Activated gamma-delta T cell (primary cell): ENCODE measurements at places on chromosomes 1 and 21.

DNA sequence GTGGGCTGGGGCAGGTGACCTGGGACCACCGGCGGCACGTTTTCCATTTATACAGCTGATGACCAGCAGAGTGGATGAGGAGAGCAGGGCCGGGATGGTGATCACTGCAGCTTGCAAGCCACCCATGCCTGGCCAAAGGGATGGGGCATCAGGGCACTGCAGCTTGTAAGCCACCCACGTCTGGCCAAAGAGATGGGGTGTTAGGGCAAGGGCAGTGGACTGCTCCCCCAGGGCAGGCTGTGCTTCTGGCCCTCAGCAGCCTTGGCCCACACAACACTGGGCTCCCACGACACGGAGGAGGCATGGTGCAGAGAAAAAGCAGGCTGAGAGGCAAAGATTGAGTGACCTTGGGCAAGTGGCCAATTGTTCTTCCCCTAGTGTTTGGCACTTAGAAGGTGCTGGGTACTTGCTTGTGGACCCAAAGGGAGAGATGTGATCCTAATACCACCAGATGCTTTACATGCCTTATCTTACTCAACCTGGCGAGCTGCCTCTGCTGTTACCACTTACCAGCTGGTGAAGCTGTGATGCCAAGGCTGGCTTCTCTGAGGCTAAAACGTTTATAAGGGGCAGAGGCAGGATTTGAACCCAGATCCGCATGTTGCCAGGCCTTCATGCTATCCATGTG, 48.3 kb downstream of the TRIM62 start:
- no peak for DNase-seq

- no peak for DNase-seq
Observed at GRCh38 chr21:38186661-38187270, 70.0 kb upstream of the KCNJ15 start.

DNA sequence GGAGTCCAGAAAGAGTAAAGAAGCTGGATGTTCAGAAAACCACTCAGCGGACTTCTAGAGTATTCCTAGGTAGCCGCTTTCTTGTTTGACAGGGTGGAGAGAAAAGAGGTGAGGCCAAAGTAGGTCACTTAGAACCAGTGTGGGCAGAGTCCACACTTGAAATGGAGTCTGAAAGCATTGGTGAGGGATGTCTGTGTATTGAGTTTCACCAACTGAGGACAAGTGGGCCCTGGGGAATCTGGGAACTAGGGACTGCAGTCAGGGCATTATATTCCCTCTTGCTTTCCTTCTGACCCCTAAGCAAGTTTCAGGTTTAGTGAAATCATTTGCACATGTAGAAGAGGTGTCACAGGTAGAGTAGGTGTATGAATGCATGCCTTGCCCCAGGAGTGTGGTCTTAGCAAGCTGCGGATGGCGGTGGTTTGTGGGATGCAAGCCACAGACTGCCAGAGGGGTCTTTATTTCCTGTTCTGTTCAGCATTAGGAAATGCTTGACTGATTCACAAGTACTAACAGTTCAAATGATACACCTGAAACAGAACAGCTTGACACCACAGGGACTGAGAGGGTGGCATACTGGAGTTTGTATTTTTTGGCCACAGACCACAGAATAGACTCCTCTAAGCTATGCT, 1.1 kb upstream of the GNG12 start:
- DNase-seq, result no peak

DNA sequence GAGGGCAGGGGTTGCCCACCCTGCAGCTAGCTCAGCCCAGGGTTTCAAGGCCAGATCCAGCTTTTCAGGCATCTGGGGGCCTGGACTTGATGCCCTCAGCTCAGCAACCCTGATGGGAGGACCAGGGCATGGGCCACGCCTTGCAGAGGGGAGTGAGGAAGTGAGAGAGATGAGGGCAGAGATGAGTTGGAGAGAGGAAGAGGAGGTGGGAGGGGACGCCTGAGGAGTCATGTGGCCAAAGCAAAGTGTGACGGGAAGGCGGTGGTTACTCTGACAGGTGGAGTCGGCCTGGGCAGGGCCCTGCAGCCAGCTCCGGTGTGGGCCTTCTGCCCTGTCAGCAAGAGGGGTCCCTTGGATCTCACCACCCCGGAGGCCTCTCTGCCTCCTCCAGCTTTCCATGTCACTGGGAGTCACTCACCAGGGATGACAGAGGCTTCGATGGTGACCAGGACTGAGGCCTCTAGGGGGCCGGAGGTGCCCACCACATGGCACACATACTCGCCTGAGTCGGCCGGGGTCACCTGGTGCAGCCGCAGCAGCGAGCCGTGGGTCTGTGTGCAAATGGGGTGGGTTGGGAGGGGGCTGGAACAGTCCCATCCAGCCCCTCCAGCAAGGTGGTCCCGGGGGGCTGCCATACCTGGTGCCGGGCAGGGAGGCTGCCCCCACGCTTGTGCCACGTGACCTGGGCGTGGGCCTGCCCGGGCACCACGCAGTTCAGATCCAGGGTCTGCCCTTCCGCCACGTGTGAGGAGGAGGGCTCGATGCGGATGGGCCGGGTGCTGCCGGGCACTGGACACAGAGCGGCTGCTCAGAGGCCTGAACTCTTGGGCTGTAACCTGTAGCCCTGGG, 40.4 kb downstream of the LDLRAD2 start:
- no peak for DNase-seq

- no peak for DNase-seq
Observed at GRCh38 chr1:180170546-180171151, 16.0 kb downstream of the QSOX1 start.

DNA sequence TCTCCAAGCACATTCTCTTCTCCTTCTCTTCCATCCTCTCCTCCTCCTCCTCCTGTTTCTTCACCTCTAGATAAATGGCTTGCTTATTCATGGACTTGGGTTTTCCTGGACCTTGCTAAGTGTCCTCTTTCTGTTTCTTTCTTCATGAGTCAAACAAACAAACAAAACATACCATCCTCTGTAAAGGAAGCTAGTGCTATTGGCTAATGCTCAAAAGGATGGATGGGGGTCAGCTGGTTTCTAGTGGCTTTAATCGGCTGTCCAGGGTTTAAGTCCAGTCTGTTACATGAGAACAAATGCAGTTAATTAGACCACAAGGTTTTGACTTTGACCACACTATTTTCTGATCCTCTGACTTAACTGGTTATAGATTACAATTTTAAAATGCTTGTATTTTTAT, 83.8 kb upstream of the TSPAN2 start:
- DNase-seq, result no peak

GRCh38 chr1:5704561-5705514, 287.4 kb downstream of the NPHP4 start:
- no peak for DNase-seq

DNA sequence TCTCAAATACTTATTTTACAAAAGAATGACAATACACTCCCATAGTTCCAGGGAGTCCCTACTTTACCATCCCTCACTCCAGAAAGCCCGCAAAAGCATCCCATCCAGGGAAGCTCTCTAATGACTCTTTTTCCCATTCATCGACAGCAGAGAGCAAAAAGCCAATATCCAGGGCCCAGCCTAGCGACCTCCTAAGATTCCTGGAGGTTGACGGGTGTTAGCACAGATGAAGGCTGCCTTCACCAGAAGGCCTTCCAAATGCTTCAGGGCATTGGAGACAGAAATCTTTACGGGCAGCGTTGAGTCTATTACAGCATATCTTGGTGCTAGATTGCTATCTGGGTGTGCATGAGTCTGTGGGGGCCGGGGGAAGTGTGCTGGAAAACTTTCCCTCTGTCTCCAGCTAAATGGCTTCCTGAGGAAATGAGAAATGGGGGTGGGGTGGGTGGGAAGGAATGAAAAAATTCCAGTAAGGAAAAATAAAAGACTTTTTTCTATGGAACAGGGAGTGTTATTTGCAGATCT, 136.6 kb downstream of the PROX1 start:
- DNase-seq, result no peak

DNA sequence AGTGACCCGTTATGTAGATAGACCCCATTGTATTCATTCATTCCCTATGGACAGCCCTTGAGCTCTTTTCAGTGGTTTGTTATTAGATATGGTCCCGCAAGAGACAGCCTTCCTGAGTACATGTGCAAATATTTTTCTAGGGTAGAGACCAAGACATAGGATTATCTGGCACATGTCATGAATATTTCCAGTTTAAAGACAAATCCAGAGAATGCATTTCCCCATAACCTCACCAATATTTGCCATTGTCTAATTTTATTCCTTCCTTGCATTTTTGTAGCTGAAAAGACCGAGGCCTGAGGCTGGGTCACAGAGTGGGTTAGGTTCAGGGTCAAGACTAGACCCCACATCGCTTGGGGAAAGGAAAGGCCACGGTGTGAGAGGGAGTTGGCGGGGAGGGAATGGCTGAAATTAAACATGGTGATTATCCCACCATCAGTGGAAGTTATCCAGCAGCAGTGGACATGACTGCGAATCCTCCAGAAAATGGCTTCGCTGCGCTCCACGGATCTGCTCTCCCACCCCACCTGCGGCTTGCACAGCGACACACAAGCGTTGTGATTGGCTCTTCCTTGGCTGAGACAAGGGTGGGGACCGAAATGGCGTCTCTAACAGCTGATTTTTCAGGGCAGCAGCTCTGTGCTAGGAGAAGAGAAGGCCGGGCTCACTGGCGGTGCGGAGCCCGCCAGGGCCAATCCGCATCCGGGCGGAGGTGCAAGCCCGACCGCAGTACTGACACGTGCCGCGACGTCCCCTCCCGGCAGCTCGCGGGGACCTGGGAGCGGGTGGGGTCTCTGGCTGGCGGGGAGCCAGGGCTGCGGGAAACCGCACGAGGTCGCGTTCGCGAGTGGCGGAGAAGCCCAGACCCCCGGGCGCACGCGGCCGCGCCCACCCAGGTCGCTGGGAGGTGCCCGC, 16.1 kb upstream of the STMN1 start:
- peak; percentile 53 for DNase-seq

GRCh38 chr21:42158846-42159245, 60.1 kb upstream of the ABCG1 start:
- no peak for DNase-seq

DNA sequence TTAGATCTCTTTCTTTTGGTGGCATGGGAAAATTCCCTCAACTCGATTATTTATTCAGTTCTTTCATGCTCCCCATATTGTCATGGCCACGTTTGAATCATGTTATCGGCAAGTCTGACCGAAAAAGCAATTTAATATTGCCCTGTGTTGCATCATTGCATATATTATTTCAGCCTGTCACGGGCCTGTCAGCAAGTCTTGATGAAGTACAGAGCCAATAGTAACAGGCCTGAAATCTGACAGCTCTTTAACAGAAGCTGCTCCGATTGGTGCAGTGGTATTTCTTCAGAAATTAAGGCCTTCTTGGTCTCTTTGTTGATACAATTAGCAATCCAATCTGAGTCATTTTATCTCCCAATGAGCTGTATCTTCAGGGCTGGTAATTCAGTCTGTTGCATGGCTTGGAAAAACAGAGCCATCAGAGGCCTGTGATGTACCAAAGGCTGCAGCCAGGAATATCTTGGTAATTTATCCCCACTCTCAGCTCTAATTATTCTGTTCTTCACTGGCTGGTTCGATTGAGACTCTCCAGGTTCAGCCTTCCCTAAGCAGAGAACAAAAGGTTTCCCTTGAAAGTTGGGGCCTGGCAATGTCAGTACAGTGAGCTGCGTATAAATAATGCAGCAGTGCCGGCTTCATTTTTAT, 149.5 kb downstream of the FGGY start:
- DNase-seq, result no peak

DNA sequence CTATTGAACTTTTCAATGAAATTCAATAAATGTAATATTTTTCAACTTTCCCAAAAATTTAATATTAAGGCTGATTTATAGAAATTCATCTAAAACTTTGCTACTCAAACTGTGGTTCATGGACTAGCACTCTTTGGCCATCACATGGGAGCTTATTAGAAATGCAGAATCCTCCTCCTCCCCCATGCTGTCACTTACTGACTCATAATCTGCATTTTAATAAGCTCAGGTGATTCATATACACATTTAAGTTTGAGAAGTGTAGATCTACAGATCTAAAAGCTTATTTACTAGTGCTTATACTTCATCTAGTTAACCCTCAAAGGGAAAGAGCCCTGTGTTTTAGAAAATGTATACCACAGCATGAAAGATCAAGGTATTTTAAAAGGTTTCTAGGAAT, 84.3 kb downstream of the HS2ST1 start:
- DNase-seq, result no peak

- DNase-seq, result no peak
Observed at GRCh38 chr1:55654750-55655149, 439.6 kb upstream of the USP24 start.

- DNase-seq, result no peak
Observed at GRCh38 chr1:200081151-200081968, 53.9 kb downstream of the NR5A2 start.
